ENCODE measurements at places on chromosomes 7 and 10.

- no peak for DNase-seq
Measured at GRCh38 chr10:44244745-44245600, 139.9 kb downstream of the CXCL12 start.

DNA sequence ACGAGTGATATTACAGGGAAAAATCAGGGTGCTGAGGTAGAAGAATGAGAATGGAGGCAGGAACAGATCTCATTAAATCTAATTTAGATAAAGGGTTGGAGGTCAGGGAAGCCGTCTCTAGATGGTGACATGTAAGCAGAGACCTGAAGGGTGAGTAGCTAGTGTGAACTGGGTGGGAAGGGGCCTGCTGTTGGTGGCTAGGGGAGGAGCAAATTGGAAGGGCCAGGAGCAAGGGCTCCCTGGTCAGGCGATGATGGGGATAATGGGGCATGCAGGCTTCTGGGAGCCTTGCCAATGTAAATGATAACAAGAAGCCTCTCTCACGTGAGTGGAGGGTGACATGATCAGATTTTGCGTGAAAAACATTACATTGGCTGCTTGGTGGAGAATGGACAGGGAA is 76.3 kb downstream of the WDFY4 start:
- DNase-seq = no peak

GRCh38 chr10:69415951-69416350 is 767 bp downstream of the TACR2 start:
- no peak for DNase-seq

- DNase-seq = no peak
Measured at GRCh38 chr10:50152792-50153272, 85.1 kb downstream of the WASHC2A start.

- no peak for DNase-seq
Measured at GRCh38 chr7:1156782-1157535, 3.0 kb downstream of the ZFAND2A start.

- DNase-seq = no peak
Measured at GRCh38 chr10:11381023-11381422, 230.4 kb downstream of the USP6NL start.

GRCh38 chr10:451021-451471 is 238.4 kb downstream of the DIP2C start:
- no peak for DNase-seq

DNA sequence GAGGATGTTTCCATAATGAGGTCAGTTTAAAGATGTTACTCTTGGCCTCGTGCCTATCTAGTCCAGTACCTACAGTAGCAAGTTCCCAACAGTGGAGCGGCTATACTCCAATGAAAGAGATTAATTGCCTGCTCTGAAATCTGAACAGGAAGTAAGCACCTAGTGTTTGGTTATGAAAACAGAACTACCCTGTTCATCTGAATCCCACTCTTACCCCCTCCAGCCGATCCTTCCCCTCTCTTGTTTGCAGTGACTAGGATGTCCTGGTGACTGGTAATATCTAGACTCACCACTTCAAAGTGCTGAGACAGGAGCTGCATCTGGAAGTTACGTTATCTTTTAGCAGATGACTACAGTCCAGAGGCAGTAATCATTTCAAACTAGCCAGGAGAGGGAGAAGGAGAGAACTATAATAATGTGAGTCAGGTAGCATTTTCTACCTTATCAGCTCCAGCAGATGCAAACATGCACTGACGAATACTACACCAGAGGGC is 666.7 kb upstream of the NRP1 start:
- DNase-seq = no peak

DNA sequence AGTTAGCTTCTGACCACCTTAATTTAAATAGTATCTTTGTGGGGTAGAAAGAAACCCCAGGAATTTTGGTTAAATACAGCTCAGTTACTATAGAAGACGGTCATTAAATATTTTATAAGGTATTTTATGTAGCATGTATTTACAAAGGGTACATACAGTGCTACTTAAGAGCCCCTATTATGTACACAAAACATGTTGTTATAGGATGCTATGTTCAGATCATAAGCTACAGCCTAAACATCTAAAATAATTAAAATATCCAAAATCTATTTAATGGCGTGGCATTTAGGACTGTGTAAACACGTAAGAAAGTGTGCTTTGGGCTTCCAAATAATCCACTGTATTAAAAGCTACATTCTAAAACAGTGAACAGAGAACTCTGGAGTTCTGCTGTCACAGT is 39.4 kb upstream of the DLX5 start:
- DNase-seq = no peak

DNA sequence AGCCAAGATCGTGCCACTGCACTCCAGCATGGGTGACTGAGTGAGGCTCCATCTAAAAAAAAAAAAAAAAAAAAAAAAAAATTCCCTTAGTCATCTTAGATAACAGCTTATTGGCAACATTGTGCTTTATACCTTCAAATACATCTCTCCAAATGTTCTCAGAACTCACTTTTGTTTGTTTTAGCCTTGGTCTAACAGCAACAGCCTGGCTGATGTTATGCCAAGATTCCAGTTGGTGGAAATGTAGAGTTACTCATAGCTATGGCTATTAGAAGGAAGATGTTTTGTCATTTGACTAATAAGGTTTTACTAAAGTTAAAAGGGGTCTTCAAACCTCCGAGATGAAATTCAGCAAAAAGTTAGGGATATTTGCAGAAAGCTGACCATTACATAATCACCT is 481.4 kb downstream of the NEBL start:
- no peak for DNase-seq

GRCh38 chr10:132137111-132138072 is 49.4 kb upstream of the DPYSL4 start:
- DNase-seq = no peak

GRCh38 chr7:109215341-109215740 is 645.7 kb downstream of the DNAJB9 start:
- DNase-seq = no peak

GRCh38 chr7:36214608-36215456 is 61.8 kb downstream of the EEPD1 start:
- no peak for DNase-seq

DNA sequence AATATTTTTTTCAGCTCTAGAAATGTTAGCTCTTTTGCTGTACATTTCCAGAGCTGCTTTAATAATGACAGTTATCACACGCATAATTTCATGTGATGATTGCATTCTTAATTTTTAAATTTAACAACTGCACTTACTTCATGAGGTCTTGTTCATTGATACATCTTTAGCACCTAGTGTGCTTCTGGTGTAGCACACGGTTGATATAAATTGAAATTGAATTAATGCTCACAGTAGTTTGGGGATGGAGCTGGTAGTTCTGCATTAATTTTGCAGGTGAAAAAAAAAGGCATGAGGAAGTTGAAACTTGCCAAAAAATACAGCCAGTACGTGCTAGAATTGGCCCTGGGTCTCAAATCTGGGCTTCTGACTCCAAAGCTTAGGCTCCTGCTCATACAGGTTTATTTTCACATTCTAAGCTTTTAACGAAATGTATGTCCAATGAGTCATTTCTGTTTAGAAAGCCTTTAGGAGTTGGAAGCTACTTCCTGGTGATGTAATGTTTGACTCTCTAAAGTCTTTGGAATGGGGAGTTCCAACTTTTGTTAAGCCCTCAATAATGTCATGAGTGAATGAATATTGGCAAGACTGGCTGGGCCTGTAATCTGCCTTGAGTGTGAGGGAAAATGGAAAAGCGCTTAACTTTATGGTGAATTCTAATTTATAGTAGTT is 62.5 kb downstream of the DAGLB start:
- DNase-seq = no peak

DNA sequence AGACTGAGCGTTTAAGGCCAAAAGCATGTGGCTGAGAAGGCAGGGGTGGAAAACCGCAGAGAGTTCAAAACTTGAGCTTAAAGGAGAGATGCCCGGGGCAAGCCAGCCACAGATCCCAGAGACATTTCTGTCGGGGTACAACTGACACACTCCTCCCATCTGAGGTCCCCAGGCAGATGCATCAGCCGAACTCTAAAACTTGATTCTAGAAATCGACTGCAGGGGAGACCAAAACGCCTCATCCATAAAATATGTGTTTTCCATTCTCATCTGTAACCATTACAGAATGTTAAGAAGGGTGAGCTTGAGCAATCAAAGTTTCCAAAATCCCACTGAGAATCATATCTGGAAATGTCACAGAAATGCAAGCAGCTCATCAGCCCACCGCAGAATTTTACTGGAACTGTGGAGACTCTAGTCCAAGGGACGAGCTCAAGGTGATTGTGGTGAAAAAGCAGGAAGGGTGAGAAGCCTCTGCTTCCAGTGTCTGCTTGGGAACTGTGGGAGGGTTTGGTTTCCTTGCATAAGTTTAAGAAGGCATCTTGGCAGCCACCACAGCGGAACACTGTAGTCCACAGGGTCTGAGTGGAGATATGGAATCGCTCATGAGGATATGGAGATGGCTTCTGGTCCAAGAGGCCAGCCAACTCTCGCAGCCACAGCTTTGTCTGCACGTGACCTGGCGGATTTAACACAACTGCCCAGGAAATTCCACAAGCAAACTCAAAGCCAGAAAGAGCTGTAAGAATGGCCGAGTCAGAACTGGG is 249.2 kb downstream of the SFMBT2 start:
- no peak for DNase-seq

GRCh38 chr10:95388109-95388471 is 97.3 kb upstream of the PDLIM1 start:
- no peak for DNase-seq

- DNase-seq = no peak
Measured at GRCh38 chr10:119441151-119441821, 101.2 kb downstream of the RGS10 start.

GRCh38 chr10:20888620-20889330 is 8.3 kb downstream of the NEBL start:
- no peak for DNase-seq

GRCh38 chr7:155380976-155381851 is 76.7 kb upstream of the EN2 start:
- DNase-seq = no peak

GRCh38 chr10:48439031-48439430 is 132.6 kb downstream of the MAPK8 start:
- DNase-seq = no peak

GRCh38 chr7:88253640-88254039 is 33.8 kb upstream of the SRI start:
- no peak for DNase-seq

GRCh38 chr7:157402911-157403534 is 66.2 kb downstream of the DNAJB6 start:
- no peak for DNase-seq

DNA sequence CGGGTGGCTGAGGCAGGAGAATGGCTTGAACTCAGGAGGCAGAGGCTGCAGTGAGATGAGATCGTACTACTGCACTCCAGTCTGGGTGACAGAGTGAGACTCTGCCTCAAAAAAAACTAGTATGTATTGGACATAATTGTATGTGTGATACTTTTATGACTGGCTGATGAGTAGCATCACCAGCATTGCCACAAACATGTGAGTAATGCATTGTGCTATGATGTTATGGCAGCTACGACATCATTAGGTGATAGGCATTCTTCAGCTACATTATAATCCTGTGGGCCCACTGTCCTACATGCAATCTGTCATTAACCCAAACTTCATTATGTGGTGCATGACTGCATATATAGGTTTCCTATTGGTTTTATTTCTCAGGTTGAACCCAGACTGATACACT is 352.4 kb downstream of the GALNT17 start:
- no peak for DNase-seq

- DNase-seq = no peak
Measured at GRCh38 chr7:1535100-1535458, 4.6 kb downstream of the MAFK start.

GRCh38 chr10:22646388-22646853 is 68.0 kb downstream of the PIP4K2A start:
- no peak for DNase-seq

DNA sequence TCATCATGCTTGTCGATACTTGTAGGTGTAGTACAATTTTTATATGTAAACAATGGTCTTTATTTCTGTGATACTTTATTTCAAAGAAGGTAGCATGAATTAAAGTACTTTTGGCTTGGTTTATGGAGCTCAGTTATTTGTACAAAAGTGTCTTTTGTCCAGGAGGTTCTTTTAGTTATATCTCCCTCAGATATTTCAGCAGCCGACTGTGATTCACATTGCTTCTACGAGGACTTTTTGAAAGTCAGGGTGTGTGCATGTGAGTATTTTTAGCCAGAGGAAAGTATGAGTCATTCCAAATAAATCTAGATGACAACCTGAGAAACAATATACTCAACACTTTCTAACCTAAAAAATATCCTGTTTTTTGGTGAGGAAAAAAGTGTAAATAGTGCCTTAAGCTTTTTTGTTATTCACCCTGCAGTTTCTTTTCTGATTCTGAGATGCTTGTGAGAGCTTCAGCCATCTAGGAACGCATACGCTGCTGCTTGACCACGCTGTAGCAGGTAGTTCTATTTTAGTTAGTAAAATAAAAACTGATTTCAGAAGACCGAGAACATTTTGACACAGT is 595 bp upstream of the SUN1 start:
- no peak for DNase-seq

DNA sequence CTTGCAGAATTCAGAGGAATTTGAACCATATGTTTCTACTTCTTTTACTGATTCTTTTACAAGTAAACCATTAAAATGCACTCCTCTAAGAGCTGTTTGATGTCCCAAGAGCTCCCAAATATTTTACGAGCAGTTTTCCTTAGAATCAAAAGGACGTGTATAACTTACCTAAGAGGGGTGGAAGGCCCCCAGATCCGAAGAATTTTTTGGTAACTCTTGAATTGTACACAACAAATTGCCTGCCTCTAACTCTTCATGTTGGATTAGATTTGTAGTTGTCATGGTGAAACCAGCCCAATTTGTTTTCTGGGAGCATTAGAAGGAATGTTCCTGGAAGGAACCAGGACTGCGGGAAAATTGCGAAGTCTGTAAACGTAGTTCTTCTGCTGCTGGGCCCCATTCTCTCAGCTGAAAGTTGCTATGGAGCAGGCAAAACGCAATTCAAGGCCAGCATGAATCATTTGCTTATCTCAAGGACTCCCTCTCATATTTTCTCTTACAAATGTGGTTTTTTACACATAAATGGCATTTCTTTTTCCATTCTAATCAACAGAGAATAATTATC is 124.8 kb upstream of the TMEM72 start:
- no peak for DNase-seq

- DNase-seq = no peak
Measured at GRCh38 chr10:31876652-31877352, 51.8 kb downstream of the ARHGAP12 start.

DNA sequence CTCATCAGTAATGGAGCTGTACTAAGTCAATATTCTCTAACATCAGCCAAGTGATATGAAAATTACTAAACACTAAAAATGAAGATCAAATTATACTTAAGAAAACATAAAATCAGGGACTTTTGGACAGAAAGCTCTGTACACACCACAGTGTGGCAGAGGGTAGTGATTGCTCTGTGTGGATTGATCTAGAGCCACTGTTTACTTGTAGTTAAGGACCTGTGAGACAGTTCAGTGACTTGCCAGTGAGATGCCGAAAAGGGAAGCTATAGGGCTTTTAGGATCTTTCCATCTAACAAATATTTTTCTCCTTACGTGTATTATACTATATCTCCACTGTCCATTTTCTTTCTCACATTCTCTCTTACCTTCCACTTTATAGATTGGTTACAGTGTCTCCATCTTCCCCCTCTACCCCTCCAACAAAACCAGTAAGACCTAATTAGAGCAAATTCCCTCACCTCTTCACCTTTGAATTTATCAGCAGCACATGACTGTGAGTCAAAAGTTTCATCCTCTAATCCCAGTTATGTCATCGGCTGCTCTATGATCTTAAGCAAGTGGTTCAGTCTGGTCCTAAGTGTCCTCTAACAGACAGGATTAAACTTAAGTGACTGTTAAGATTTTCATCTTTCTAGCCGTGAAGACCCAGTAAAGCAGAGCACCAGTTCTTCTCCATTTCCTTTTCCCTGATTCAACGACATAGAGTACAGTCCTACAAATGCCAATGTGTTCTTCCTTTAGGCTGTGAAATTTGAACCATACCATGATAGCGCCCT is 6.9 kb downstream of the PIK3CG start:
- DNase-seq = no peak
